ENCODE measurements at places on chromosomes 3 and 15.

GRCh38 chr3:142053244-142053643 lies 96.1 kb downstream of the TFDP2 start:
- no peak for DNase-seq

- DNase-seq: no peak
These were observed 66.6 kb downstream of the PDZRN3 start for GRCh38 chr3:73557986-73558726.

DNA sequence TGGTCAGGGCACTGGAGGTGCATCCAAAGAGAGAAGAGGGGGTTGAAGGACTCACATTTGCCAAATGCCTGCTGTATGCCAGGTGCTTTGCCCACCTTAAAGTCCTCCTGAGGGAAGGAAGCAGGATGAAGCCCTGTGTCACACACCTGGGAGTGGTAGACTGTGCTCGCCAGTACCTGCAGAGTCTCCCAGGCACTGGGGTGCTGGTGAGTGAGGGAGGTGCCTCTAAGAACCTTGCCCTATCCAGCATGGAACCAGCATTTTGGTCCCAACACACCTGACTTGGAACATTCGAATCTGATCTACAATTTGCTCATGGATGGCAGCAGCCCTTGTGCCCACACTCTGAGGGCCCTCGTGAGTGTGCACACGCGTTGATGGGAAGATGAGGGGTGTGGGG lies 76.7 kb downstream of the SEC22A start:
- DNase-seq: no peak

DNA sequence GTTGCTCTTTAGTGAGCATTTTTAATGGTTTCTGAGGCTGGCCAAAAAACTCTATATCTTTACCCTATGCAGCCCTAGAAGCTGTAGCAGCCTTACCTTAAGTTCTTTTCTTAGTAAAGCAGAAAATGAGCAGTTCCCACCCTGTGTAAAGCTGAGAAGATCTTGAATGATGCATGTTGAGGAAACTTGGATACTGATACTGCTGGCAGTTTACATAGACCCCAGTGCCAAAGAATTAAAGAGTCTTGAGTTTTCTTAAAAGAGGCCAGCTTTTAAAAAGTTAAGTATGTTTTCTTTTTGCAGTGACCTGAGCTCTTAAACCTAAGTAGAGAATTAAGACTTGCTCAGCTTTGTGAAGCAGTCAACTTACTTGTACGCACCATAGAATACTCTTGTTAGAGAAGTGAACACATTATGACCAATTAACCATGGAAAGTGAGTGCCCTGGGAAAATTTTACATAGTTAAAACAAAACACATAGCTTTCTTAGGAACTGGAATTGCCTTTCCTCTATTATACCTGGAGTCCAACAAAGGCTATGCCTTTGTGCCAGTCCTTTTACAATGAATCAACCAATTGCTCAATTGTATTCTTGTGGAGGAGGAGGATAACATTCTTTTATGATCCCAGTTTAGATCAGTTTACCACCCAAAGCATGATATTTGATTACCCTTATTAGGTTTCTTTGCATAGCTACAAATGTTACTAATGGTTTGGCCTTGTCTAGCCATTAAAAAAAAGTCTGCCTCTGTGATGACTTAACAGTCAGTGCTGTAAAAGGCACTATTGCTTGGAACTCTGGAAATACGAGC lies 28.4 kb downstream of the PLS1 start:
- DNase-seq: no peak

- DNase-seq: no peak
These were observed 3.2 kb downstream of the CCDC80 start for GRCh38 chr3:112637700-112638099.

- DNase-seq: no peak
These were observed 30.6 kb downstream of the TNIK start for GRCh38 chr3:171429635-171430034.

DNA sequence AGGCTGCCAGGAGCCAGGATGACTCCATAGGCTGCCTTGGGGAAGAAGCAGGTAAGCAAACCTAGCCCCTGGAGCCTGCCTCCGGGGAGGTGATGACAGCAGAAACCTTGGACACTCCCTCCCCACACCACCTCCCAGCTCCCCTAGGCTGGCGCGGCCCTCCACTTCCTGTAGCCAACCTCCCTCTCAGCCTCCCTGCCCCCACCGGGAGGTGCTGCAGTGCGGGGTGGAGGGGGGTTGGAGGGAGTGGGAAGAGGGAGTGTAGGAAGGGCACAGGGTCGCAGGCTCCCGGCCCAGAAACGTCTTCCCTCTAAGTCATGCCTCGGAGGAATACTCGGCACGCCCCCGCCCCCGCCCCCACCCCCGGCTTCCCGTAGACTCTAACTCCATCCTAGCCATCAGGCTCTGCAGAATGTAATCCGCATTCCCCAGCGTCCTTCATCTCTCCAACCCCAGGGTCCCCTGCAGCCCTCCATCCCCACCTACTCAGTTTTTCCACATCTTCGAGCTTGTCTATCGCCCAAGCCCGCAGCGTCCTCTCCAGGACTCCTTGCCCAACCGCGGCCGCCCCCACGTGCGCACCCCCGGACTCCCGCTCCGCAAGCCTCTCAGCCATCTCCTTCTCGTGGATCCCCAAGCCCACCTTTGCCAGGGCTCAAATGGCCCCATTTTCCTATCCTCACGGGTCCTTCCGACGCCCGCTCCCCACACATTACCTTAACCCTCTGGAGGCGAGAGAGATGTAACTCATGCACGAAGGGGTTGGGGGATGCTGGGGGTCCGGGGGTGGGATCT lies 528 bp downstream of the LPCAT4 start:
- no peak for DNase-seq
